ENCODE measurements at places on chromosomes 12 and 14.

- peak; percentile 34 for DNase-seq
Observed at GRCh38 chr14:22276913-22277816, 311.9 kb downstream of the DAD1 start.

DNA sequence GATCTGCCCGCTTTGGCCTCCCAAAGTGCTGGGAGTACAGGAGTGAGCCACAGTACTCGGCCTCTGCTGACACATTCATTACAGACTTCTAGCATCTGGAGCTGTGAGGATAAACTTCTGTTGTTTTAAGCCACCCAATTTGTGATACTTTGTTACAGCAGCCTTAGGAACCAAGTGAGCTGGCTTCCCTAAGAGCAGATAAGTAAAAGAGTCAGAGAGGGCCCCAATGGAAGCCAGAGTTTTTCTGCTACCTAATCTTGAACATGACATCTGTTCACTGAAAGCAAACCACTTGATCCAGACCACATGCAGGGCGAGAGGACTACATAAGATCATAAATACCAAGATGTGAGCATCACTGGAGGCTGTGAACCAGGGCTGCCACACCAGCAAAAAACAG, 3.7 kb upstream of the MAPKAPK5 start:
- DNase-seq = no peak

- no peak for DNase-seq
Observed at GRCh38 chr12:132007041-132007440, 57.3 kb downstream of the EP400 start.

GRCh38 chr12:38878333-38878705, 27.1 kb downstream of the CPNE8 start:
- no peak for DNase-seq

GRCh38 chr14:29759521-29760340, 167.9 kb downstream of the PRKD1 start:
- DNase-seq = no peak

GRCh38 chr12:113818283-113818682, 147.8 kb downstream of the RBM19 start:
- no peak for DNase-seq

GRCh38 chr12:90323217-90323616, 614.6 kb upstream of the ATP2B1 start:
- DNase-seq = no peak

- peak; percentile 73 for DNase-seq
Observed at GRCh38 chr14:105050551-105050897, 14.7 kb downstream of the GPR132 start.

DNA sequence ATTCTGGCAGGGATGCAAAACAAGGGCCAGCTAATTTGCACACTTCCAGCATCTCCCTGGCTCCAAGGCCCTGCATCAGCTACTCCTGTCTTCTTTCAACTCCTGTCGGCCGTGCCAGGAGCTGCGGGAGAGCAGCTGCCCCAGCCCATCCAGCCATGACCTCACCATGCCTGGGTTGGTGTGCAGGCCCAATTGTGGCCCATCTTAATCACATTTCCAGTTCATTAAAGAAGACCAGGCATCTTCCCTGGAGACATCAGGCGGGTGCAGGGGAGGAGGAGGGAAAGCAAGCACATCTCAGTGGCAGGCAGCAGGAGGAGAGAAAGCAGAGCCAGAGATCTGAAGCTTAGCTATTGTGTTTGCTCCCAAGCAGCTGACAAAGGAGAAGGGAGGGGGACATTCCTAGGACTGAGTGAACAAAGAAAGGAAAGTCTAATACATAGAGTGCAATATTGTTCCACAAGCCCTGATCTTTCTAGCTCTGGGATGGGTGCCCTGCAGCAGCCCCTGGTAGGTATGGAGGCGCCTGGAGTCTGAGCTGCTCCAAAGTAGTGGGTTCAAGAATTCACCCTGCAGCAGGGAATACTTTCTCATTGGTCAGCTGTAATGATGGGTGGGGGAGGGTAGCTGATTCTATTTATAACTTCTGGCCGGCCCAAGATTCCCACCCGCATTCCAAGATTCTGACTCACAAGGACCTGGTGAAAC, 40.1 kb downstream of the VWF start:
- peak; percentile 61 for DNase-seq

DNA sequence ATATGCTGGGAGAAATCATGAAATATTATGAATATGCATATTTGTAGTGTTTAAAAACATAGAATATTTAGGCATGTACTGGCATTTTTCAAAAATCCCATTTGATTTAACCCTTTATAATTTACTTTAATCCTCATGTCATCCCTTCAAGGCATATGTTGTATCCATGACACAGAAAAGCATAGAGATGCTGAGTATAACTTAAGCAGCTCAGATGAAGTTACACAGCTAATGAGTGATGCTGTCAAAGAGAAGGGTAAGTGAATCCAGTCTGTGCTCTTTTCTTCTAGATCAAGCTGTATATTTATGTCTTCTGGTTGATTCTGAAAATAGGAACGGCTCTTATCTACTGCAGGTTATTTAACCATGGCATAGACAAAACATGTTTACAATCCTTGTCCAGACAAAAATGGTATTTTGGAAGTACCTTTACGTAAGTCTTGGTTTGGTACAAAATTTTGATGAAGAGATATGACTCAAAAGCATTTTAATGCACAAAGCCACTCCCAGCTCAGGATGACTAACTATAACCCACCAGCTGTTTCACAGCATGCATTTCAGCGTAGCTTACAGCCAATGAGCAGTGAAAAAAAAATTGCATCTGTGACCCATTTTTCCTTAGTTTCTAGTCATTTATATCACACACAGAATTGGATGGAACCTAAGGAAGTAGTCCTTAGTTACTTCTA, 201.7 kb downstream of the STXBP6 start:
- DNase-seq = no peak

DNA sequence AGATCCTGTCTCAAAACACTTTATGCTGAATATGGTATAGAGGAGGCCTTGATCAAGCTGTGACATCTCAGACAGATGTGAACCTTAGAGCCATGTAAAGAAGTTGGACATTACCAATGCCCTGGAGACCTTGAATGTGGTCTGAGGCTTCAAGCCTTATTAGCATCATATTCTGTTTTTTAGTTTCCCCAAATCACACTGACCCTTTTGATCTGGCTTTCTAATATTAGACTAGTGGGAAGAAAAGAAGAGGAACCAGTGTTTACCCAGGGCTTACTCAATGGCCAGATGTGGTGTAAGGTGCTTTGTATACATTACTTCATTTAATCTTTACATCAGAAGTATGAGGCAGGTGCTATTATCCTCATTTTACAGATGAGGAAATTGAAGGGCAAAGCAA, 10.6 kb upstream of the TBPL2 start:
- DNase-seq = no peak

DNA sequence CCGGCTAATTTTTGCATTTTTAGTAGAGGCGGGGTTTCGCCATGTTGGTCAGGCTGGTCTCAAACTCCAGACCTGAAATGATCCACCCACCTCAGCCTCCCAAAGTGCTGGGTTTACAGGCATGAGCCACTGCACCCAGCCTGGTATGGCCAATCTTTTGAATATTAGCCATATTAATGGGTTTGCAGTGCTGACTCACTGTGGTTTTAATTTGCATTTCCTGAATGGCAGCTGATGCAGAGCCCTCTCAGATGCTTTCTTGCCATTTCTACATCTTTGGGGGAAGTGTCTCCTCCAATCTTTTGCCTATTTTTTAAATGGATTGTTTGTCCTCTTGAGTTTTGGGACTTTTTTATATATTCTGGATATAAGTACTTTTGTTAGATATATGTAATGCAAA, 55.5 kb upstream of the NPAS3 start:
- no peak for DNase-seq

GRCh38 chr14:85165094-85165493, 364.9 kb upstream of the FLRT2 start:
- peak; percentile 6 for DNase-seq

DNA sequence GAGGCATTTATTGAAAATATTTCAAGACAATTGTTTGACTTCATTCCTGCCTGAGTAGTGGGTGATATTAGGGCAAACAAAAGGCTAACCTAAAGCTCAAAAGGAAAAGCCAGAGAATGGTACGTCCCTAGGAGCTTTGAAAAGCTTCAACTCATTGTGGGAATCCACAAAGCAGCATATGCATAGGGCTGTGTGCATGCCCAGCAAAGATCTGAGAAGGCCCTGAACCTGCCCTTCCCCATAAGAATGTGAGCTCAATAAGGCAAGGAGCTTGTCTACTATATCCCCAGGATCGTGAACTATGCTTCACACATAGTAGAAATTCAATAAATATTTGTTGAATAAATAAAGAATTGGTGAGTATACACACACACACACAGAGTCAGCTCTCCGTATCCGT, 19.1 kb upstream of the RAD52 start:
- no peak for DNase-seq

- no peak for DNase-seq
Observed at GRCh38 chr14:102629011-102629444, 36.6 kb downstream of the RCOR1 start.

GRCh38 chr14:84961637-84962036, 568.3 kb upstream of the FLRT2 start:
- DNase-seq = no peak

DNA sequence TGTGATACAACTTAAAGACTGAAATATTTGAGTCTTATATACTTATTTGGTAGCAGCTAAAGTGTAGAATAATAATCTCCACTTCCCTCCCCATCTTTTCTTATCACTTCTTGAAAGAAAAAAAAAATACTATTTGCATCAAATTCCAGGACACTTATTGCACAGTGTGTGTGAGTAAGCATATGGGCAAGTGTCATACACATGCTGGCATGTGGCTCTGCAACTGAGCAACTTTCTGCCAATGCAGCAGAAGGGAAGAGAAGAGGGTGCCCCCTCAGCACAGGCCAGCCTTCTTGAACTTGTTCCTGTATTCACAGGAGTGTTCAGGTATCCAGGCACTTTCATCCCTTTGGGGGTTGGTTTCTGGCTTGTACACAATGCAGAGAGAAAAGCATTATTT, 145.8 kb downstream of the CPNE8 start:
- DNase-seq = no peak

DNA sequence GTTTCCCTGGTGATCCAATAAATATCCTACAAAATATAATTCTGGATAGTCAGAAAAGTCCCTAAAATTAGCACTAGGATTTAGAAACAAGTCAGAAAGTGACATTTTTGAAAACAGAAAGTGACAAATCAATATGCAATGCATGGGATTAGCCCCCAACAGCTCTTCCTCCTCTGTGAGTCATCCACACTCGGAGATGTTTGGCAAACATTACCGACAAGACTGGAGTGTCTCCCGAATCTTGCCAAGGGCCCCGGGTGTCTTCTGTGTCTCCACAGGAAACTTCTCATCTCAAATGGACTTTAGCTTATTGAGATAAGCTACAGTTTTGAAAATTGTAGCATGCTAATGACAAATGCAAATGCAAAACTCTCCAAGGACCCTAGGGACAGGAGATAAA, 398.9 kb upstream of the CCDC196 start:
- peak; percentile 44 for DNase-seq

DNA sequence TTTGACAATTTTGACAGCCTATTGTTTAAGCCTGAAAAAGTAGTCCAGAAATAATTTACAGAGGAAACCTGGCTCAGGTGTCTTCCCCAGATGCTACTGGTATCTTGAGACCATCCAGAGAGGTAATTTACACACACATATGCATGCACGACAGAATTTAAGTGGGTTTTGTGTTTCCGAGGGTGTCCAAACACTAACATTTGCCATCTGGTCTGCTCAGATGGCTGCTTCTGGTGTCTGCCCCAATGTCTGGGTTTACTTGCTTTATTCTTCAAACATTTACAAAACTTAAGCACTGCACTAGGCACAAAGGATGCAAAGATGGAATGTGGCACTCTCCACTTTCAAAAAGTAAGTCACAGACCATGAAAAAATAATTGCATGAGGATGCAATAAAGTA, 226.6 kb upstream of the EGLN3 start:
- no peak for DNase-seq

DNA sequence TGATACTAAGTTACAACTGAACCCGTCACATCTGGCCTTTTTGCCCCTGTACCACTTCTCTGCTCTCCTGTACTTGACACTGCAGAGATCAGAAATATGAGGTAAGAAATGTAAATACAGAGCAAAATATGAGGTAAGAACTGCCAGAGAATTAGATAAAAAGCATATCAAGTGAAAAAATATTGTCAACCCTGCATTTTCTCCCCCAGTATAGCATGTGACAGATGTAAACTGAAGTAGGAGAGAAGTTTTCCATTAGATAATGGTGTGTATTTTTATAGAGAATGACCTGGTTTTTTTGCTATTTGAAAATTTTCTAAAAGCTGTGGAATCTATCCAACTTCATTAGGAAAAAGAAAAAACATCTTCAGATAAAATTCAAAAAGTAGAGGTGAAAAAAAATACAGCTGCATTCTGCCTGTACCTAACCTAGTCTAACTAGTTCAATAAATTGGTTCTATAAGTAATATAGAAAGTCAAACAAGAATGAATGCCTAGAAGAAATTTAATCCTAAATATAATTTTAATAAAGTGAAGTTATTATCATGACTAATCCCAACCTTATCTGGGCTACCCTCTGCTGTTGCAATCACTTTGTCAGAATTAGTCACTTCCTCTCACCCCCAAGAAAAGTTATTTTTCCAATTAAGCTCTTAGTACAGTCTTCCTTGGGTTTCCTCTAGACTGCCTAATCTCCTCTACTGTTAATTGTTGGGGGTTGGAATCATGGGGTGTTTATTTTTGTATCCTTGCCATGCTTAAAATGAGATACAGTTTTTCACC, 210.0 kb downstream of the RASSF9 start:
- DNase-seq = peak; percentile 78

- DNase-seq = no peak
Observed at GRCh38 chr12:42757624-42758119, 168.1 kb upstream of the PRICKLE1 start.
